ENCODE measurements at places on chromosomes 1 and 21.

GRCh38 chr1:59484096-59484495, 187.2 kb downstream of the FGGY start:
- DNase-seq, result no peak

DNA sequence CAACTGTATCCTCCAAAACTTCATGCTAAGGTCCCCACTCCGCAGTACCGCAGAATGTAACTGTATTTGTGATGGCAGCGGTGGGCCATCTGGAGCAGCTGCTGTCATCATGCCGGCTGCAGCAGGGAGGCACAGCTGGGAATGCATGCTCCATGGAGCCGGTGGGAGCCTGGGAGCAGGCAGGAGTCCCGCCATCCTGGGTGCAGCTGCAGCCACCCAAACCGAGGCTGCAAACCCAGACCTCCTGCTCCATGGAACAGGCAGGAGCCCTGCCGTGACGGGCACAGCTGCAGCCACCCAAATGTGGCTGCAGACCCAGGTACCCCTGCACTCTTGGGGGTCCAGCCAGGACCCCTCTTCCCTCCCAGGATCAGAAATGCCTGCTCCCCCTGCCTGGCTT, 80.3 kb downstream of the SCMH1 start:
- no peak for DNase-seq

GRCh38 chr1:228198977-228199590, 8.8 kb upstream of the OBSCN start:
- DNase-seq, result no peak

DNA sequence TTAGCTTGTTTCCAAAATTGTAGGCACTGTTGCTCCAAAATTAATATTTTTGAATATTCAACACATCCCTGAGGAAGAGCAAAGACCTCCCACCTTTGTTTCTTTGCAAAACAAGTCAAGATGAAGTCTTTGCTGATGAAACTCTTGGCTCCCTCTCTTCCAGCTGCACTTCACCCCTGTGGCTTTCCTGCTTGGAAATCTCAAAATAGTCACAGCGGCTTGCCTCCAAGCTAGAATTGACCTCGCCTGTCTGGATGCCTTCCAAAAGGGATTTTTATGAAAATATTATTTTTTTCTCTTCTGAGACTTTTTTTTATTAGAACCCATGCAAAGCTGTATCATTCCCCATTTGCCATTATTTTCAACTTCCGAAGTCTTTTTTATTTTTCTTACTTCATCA, 71.1 kb upstream of the MROH9 start:
- DNase-seq, result no peak

DNA sequence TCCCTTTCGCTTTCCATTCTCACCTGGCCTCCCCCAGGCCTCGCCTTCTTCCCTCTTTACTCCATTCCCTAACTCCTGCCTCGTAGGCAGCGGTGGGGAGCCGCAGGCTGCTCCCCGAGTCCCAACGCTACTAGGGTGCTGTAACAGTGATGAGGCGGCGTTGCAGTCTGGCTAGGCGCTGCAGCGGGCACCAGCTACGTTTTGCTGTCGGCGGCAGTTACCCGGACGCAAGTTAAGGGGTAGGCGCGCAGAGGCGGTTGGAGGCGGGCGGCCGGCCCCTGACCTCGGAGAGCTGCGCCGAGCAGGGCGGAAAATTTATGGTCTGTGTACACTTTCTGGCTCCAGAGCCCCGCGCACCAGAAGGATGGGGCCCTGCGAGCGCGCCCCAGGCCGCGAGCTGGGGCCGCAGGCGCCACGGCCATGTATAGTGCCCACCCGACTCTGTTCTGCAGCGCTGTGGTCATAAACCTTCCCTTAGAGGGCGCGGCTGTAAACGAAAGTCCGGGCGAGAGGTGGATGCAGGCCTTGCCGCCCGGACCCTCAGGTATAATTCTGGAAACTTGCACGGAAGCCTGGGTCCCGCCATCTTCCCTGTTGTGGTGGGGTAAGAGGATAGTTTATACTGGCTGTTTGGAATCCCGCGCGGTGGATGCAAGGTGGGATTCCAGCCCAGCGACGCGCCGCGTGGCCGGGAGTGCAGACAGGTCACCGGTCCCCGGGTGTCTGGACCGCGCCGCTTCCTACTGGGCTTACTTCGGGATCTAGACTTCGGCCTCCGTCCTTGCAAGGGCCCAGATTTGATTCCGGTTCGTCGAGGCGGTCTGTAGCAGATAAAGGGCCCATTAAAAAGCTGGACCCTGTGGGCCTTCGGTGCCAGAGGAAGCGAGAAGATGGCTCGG, 15.0 kb downstream of the HLX start:
- DNase-seq, result no peak

- DNase-seq, result no peak
Measured at GRCh38 chr1:190608282-190608681, 130.6 kb upstream of the BRINP3 start.

DNA sequence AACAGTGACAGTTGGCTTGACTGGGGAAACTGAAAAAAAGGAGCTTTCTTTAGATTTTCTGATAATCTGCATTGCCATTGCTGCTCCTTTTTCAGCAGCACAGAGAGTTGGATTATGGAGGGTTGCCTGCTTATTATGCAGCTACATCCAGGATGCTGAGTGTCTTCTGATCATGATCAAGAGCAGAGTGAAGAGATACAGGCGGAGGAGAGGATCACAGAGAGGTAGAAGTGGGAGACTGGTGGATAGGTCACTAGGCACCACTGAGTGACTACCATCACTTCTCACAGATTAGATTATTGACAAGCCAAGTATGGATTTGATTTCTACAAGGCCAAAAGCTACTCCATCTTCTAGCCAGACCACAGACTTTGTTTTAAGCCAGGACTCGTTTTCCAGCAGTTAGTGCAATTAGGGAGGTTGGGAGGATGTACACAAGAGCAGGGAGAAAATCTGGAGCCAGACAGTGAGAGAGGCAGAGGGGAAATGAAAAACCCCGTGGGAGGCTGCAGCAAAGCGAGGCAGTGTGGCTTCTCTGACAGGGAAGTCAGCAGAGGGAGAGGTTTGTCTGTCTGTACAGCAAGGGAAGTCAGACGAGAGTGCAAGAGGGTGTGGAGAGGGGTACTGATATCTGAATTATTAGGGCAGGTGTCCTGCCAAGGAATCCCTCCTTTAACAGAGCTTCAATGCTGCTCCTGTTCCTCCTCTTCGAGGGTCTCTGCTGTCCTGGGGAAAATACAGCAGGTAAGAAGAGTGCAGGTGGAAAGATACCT, at the start of gene CD1E:
Gene CD1E (plus strand): TSS at position 592 of the 773 bp plus-strand sequence. CDS start 95 bp downstream, at position 687.
- no peak for DNase-seq

GRCh38 chr1:94954263-94955220, 27.6 kb upstream of the CNN3 start:
- DNase-seq, result no peak

- DNase-seq, result no peak
Measured at GRCh38 chr1:60573726-60574409, 500.3 kb upstream of the C1orf87 start.

DNA sequence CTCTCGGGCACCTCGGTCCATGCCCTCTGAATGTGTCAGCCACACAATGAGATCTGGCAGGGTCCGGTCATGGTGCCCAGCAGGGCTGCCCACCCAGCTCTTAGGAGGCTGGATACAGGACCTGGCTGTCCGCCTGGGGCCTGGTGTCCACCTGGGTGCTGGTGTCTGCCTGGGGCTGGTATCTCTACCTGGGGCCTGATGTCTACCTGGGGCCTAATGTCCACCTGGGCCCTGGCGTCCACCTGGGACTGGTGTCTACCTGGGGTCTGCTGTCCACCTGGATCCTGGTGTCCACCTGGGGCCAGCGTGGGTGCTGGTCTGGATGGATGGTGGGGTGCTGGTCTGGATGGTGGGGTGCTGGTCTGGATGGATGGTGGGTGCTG, 45.1 kb upstream of the ACTRT2 start:
- DNase-seq, result no peak

- no peak for DNase-seq
Measured at GRCh38 chr1:30412241-30413110, 310.9 kb downstream of the MATN1 start.

- no peak for DNase-seq
Measured at GRCh38 chr1:9406111-9406510, 113.4 kb downstream of the SPSB1 start.

GRCh38 chr1:201845331-201846083, 16.6 kb downstream of the IPO9 start:
- DNase-seq, result no peak

DNA sequence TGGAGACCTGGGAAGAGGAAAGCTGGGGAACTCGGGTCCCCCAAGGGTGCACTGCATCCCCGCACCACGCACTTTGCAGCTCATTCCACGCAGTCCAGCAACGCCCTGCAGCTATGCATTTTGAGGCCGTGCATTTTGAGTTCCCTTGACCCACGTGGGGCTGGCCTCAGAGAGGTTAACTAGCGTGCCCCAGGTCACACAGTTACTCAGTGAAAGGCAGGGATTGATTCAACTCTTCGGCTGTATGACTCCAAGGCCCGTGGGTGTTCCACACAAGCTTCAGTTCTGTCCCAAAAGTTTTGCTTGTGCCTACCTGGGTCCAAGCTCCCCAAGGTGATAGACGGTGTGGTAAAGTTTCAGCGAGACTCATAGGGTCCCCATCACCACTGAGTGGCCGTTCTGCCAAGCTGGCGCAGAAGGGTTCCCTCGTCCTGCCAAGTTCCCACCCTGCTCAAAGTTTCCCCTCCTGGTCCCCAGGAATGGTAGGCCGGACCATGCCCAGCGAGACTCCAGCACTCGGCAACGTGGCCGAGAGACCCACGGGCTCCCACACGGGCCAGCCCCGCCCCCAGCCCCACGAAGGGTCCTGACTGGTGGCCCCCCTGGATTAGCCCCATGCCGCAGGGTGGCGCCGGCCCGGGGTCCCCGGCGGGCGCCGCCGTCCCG, 611 bp downstream of the HSPG2 start:
- no peak for DNase-seq

- no peak for DNase-seq
Measured at GRCh38 chr1:180501865-180502360, 464 bp downstream of the ACBD6 start.

DNA sequence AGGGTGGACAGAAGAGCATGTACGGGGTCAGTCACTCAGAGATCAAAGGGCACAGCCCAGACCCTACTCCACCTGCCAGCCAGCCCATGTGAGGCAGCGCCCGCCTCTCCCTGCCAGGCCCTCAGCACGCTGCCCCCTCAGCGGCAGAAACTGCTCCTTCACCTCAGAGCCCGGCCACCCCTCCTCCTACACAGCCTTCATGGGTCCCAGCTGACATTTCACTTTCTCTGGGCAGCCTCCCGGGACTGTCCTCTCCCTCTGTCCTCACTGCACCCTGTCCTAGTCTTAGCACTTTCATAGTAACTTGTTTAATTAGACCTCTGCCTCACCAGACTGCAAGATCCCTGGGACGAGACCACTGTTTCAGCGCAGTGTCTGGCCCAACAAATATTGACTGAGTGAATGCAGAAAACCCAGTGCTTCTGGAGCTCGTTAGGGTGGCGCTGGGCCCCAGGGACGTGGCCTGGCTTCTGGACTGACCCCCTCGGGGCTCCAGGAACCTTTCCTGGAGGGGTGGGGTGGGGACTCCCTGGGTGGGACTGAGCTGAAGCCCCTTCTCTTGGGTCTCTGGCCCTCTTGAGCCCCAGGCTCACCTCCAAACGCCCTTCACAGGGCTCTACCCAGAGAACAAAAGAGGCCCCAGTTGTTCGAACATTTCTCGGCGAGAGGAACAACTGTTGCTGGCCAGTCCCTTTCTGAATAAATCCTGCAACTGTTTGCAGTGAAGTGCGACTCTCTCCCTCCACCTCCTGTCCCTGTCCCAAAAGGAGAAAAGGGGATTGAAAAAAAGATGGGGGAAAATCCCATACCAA, 114.9 kb downstream of the CASZ1 start:
- no peak for DNase-seq

- DNase-seq, result no peak
Measured at GRCh38 chr1:203289982-203290260, 15.4 kb upstream of the BTG2 start.

GRCh38 chr1:233723387-233723786, 109.5 kb downstream of the KCNK1 start:
- DNase-seq, result no peak

DNA sequence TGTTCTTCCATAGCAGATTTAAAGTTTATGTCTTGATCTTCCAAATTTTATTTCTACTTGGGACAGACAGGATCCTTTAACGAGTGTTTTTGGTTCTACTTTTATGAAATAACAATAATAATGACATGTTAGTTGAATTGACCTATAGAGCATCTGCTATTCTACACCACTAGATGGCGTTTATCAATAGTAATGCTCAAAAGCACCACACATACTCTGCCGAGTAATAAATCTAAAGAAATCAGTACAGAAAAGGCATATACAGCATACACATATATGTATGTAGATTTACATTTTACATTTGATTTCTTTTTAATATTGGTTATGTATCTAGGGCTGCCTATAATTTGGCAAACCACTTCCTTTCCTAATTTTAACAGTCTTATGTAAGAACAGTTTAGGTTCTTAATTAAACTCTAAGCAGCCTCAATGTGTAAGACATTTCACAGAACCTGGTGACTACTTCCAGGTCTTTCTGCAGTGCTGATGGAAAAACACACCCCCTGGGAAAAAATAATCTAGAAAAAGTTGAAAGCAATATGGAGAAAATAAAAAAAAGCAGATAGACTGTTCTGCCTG, 5.9 kb upstream of the SIPA1L2 start:
- DNase-seq, result peak; percentile 34

DNA sequence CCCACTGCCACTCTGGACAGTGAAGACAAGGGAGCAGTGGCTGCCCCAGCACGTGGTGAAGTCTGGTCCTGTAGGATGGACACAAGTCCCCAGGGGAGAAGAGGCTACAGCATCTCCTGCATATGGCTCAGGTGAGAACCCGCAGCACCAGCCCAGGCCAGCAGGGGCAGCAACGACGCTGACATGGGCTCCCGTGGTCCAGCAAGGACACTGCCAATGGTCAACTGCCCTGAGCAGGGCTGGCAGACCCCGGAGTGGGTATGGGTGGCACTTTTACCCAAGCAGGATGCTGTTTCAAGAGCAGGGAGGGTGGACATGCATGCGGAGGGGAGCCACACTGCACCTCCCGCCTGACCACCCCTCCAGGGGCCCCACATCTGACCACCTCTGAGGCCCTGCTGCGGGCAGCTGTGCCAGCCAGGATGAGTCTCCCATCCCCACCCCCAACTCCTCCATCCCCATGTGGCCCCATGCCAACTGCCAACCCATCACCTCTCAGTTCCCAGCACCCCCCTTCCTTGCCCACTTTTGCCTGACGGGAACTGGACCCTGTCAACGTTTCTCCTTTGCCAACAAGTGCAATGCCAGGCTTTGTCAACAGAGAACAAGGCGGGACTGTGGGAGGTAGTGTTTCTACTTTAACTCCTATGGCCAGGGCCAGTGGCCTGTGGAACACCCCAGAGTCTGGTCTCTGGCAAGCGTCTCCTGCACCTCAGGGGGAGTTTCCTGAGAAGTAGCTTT, 8.6 kb downstream of the MORN1 start:
- DNase-seq, result peak; percentile 23

DNA sequence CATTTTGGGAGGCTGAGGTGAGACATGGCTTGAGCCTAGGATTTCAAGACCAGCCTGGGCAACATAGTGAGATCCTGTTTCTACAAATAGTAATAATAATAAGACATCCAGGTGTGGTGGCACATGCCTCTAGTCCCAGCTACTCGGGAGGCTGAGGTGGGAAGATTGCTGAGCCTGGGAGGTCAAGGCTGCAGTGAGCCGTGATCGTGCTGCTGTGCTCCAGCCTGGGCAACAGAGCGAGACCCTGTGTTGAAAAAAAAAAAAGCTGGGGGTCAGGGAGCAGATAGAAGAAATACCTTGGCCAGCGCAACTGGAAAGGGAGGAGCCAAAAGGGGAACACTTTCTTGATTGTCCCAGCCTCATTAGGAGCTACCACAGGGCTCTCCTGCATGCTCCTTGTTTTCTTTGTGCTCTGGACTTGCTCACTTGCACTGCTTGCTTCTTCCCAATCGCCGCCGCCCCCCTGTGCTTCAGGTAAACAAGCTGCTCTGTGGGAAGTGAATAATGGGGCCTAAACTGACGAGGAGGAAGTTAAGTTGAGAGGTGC, 31.1 kb downstream of the PBX1 start:
- DNase-seq, result no peak
